ENCODE measurements at places on chromosomes 7 and 10.

DNA sequence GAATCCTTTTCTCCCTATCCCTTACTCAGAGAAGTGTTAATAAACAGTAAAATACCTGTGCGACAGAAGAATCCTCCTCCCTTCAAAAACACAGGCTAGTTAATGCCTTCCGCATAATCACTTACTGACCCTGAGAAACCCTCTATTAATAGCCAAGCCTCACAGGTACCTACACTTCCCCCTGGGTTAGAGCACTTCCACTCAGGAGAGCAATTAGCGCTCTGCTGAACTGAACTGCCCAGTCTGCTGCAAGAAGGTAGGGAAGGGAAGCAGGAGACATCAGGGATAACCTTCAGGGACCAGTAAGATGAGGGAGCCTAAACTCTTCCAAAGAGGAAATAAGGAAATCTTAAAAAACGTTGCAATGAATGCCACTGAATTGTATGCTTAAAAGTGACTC lies 39.6 kb downstream of the KIAA1549 start:
- no peak for DNase-seq

GRCh38 chr10:113899952-113900598 lies 45.6 kb downstream of the NHLRC2 start:
- DNase-seq: no peak

DNA sequence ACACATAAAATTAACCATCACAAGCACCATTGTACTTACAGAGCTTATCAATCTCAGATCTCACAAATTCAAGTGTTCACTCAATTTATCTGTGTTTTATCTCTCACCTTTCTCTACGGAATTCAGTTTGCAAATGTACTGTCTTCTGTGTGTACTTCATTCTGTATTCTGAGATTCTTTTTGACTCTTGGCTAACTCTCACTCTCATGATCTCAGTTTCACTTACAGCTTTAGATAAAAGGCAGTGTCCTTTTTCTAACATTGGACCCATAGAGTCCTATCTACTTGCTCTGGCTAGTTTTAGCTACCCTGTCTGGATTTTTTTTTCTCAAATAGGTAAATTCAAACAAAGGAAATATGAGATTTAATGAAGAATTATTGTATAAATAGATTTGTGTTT lies 176.0 kb downstream of the CCDC7 start:
- no peak for DNase-seq

DNA sequence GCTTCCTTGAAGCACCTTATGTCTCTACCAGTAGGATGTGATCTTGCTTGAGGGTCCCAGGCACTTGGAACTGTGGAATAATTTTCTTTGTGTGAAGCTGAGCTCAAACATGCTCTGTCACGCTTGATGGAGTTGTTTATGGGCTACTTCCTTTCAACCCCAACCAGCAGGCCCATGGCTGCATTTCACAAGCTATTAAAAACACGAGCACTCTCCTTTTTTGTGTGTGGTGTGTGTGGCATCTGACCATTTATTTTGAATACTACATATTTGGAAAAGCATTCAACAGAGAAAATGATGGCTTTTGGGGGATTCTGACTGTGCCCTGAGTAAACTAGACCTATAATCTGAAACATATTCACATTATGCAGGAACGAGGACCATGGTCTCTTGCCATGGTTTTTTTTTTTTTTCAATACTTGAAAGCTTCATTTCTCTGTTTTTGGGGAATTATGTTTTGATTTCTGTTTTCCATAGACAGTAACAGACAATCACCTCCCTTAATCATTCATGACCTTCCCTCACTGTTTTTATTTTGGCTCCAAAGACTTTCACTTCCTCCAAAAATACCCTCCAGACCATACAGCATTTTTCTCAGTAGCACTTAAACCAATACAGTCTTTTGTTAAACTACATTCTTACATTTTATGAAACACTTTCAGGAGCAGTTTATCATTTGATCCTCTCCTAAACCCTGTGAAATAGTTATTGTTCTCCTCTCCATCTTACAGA lies 233.6 kb upstream of the BMPER start:
- DNase-seq: no peak

- DNase-seq: no peak
These were observed 89.4 kb downstream of the DGKI start for GRCh38 chr7:137757146-137757925.

DNA sequence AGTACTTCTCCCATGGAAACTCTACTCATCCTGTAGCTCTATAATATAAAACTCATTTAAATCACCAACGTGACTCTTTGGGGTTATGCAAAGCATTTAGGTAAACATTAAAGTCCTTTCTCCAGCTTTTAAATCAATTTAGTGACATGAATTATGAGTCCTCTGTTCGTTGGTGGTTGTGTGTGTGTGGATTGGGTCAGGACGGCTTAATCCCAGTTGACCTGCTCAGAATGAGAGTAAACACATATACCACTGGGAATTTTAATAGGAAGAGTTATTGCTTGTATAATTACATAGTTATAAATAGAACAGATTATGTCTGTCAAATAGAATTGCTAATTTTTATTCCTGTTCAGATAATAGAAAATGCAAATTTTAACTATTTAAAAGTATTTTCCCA lies 30.7 kb upstream of the ADCY1 start:
- no peak for DNase-seq

DNA sequence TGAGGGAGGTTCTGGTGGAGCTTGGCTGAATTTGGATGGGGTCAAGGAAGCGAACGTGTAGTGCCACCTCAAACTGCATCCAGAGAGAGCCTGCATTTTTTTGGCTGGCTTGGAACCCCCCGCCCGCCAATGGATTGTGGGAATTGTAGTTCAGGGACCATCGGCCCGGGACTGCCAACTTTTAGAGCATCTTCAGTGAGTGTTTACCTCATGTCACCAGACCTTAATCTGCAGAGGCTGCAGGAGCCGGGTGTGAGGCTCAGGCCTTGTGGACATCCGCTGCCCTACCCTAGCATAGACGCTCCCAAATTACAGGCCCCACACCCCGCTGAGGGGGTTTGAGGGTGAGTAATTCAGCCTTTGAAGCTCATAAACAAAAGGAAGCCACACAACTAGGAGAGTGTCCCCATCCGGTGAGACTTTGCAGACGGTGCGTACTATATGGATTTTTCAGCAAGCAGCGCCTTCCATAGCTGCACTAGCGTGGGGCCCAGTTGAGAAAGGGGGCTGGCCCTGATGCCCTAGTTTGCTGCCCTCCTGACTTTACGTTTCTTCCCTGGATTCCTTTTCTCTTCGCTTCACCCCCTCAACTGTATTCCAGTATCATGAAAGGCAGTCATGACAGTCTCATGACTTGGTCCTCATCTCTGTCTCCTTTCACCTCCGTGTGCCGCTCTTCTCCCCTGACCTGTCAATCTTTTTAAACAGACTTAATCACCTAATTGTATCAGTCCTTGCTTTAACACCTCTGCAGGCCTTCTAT lies 717 bp downstream of the CNPY4 start:
- peak; percentile 86 for DNase-seq

- DNase-seq: no peak
These were observed 50.5 kb upstream of the GTF2I start for GRCh38 chr7:74606909-74607510.
